ENCODE measurements at places on chromosomes 5 and 9.

GRCh38 chr5:133140311-133140710, 88.5 kb downstream of the HSPA4 start:
- no peak for DNase-seq

DNA sequence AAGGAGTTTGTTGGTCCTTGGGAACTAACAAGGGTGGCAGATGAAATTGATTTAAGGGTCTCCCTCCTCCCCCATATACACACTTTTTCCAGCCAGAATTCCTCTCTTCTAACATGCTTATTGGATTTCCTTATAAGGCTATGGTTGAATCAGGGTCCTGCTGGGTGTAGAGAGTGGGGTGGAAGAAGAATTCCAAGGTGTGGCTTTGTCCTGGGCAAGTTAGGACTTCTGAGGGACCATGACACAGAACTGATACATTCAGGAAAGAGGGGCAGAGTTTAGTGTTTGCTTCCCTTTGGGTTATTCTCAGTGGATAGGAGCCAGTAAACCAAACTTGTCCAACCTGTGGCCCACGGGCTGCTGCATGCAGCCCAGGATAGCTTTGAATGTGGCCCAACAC, 116.5 kb downstream of the SNX18 start:
- no peak for DNase-seq

GRCh38 chr5:6188976-6189375, 189.4 kb downstream of the MED10 start:
- no peak for DNase-seq

- DNase-seq = no peak
Measured at GRCh38 chr5:62132276-62132675, 173.7 kb upstream of the KIF2A start.

- DNase-seq = no peak
Measured at GRCh38 chr9:124258607-124259157, 933 bp downstream of the NEK6 start.

- DNase-seq = no peak
Measured at GRCh38 chr5:159448-160172, 31.7 kb upstream of the LRRC14B start.

DNA sequence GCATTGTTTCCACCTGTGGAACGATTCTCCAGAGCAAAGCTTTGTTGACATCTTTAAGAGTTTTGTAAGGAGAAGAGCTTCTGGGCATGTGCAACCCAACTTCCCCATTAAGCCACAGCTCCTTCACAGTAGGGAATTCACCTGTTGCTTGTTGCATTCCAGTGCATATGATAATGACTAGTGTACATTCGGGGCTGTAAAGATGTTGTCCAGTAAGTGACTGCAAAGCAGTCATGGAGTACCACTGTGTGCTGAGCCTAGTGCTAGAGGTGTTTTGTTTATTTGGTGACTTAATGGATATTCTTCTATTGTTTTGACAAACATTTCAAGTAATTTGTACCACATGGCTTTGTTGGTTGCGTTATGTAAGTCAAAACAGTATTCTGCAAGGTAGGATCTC, 12.8 kb downstream of the UGCG start:
- no peak for DNase-seq

- no peak for DNase-seq
Measured at GRCh38 chr5:57445705-57446037, 36.9 kb downstream of the ACTBL2 start.

DNA sequence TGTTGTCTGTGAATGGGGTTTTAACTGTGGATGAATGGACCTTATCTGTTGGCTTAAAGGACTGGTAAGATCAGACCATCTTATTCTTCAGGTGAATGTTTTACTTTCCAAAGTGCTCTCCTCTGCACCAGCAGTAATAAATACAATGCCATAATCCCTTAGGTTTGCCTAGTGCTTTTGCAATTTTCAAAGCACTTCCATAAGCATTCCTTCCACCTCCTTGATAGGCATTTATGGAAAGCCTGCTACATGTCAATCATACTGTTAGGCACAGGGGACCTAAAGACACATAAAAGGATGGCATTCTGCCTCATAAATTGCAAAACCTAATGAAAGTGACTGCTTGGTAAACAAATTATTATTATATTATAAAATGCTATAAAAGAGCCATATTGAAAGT, 21.4 kb downstream of the IL7R start:
- no peak for DNase-seq

DNA sequence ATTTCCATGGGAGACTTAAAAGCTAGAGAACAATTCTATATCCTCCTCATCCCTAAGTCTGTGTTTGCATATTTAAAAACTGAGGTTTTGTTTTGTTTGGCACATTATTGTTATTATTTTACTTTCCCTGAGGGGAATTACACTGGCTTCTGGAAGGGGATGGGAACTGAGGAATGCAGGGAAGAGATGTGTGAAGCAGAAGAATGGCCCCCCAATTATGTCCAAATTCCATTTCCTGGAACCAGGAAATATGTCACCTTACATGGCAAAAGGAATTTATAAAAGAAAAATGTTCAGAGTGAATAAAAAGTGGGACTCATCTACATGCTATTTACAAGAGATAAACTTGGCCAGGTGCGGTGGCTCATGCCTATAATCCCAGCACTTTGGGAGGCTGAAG, 129.8 kb downstream of the MARCHF11 start:
- DNase-seq = no peak

DNA sequence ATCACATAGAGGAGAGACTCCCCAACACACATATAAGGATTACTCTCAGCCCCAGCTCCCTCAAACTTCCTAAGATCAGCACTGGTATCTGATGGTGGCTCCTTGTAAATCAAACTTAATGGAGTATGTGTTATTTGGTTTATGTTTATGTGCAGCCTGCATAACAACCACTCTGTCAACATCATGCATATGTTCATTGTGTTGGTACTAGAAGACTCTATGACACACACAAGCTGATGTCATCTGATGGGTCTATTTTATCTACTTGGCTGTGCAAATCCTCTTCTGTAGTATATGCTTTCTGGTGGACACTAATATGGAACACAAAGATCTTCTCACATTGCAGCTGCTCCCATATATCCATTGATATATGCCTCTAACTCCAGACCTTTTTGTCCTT, 134.0 kb upstream of the FAM174A start:
- DNase-seq = no peak

GRCh38 chr5:145830594-145830993, 4.5 kb downstream of the PRELID2 start:
- no peak for DNase-seq

DNA sequence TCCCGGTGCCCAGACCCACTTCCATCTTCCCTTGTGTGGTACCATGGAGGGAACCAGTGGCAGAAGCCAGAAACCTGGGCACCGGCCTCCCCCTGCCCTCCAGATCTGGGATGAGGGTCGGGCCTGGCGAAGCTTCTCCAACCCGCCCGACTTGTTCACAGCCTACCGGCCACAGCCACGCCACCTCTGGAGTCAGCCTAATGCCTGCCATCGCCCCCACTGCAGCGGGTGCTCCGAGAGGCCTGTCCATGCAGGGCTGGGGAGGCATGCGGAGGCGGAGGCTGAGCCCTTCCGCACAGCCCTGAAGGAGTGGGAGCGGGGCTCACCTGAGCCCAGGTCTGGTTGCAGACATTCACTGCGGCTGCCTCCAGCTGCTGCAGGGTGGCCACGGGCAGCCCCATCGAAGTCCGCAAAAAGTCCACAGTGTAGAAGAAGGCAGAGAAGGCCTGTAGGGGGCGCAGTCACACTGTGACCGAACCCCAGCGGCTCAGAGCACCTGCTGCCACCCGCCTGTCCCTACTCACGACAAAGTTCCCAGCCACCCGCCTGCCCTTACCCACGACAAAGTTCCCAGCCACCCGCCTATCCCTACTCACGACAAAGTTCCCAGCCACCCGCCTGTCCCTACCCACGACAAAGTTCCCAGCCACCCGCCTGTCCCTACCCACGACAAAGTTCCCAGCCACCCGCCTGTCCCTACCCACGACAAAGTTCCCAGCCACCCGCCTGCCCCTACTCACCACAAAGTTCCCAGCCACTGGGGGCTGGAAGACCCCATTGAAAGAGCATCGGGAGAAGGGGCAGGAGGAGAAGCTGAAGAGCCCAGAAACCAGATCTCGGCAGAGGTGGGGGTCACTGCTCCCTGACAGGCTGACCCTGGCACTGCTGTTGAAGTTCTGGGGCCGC, 3.8 kb upstream of the NPDC1 start:
- DNase-seq = peak; percentile 80

DNA sequence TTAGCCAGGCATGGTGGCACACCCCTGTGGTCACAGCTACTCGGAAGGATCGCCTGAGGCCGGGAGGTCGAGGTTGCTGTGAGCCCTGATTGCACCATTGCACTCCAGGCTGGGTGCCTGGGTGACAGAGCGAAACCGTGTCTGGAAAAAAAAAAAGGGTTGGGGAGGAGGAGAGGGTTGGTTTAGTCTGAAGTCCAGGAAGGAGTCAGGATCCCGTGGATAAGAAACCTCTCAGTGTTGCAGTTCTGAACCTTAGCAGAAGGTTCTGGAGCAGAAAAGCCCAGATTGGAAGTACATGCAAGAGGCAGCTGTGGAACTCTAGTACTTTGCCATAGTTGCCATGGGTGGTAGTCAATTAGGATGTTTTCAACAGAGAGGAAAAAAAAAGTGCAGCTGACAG, 125.2 kb upstream of the CPEB4 start:
- no peak for DNase-seq

DNA sequence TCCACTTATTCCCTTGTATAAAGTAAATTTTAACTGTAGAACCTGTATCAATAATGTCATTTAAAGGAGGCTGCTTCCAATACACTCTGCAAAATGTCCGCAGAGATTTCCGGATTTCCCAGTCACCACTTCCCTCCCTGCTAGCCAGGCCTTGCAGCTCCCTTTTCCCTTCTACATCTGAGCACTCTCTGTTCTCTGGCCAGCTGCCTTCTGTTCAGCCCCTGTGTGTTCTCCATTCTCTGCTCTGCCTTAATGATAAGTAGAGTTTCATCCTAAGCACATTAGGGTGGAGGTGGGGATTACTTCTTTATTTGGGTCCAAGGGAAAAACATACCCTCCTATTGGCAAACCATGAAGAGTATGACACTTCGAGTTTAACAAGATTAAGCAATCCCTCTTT, 719.6 kb upstream of the WWC1 start:
- DNase-seq = no peak

- no peak for DNase-seq
Measured at GRCh38 chr5:167530548-167530947, 760.9 kb upstream of the WWC1 start.

- DNase-seq = no peak
Measured at GRCh38 chr5:111996574-111996973, 239.6 kb upstream of the NREP start.

DNA sequence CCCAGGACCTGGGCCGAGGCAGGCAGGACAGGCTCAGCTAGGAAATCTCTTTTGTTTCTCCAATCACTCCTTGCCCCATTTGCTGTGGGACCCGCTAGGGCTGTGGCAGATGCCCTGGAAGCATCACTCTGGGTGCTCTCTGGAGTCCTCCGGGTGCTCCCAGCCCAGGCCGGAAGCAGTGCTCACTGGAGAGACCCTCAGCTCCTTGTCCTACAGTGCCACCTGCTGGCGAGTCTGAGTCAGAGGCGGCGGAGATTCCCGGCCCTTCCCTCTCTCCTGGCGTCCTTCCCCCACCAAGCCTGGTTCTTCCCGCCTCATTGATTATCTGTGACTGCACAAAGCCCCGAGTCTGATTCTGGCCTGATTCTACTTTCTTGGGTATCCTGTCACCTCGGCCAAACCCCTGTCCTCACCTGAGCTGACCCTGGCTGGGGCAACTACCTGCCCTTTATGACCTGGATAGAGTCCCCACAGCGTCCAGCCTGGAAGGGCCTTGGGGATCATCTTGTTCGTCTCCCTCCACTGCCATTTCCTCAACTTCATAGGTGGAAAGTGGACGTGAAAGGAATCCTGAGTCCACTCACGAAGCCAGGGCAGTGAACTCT, 7.3 kb upstream of the BARHL1 start:
- peak; percentile 67 for DNase-seq

- DNase-seq = no peak
Measured at GRCh38 chr5:169499990-169500505, 83.5 kb upstream of the SPDL1 start.

- no peak for DNase-seq
Measured at GRCh38 chr5:53368516-53368915, 111.9 kb upstream of the FST start.

DNA sequence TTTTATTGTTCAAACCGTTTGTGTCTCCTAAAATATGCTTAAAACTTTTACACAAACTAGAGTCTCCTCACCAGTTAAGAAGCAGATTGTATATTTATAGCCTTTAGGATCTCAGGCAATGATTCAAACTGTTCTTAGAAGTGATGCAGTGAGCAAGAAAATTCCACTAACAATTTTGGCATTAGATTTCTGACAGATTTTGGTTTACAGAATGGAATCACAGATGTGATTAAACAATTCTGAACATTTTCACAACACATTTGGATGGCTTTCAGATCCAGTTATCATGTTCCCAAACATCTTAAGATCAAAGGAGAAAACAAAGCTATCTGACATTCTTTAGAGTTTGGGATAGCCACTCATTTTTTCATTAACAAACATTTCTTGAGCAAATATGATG, 181.7 kb upstream of the RIOK2 start:
- DNase-seq = no peak

GRCh38 chr5:158744226-158744625, 355.5 kb downstream of the EBF1 start:
- DNase-seq = no peak

- DNase-seq = no peak
Measured at GRCh38 chr9:118336250-118336942, 632.2 kb downstream of the TLR4 start.

DNA sequence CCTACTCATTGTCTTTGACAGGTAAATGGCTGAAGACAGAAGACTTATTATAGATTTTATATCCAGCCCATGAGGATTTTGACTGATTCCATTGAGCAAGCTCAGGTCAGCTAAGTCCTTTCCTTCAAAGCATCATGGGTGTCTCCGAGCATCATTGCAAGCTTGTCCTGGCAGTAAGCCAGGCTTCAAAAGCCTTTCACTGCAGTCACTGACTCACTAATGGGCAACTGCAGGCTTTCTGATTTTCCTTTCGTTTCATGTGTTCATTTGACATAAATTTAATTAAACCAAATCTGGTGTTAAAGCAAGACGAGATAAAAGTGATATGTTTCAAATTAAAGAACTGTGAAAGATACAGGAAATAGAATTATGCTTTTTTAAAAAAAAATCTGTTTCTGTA, 426.2 kb downstream of the ANXA1 start:
- no peak for DNase-seq

- no peak for DNase-seq
Measured at GRCh38 chr5:172452398-172453205, 1.7 kb downstream of the SH3PXD2B start.

DNA sequence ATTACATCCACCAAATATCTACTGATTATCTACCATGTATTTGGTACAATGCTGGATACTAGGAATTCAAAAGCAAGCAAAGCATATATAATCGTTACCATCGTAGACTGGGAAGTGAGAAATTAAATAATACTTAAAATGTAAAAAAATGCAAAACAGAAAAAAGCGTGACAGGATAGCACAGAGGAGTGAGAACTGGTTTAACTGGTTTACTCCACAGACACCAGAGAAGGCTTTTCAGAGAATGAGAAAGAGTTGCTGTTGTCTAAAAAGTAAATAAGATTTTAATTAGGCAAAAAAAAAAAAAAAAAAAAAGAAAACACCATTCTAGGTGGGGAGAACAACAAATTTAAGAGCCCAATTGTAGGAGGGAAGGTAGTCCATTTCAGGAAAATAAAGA, 657.9 kb upstream of the ST8SIA4 start:
- DNase-seq = no peak

- DNase-seq = no peak
Measured at GRCh38 chr5:2170761-2171160, 288.0 kb upstream of the IRX4 start.

All from stimulated activated CD4-positive, alpha-beta T cell treated with anti-CD3 and anti-CD28 coated beads, Interleukin-2, amount 100 ng/mL, for 24 hours (primary cell).